ENCODE measurements at places on chromosomes 1 and 21.

DNA sequence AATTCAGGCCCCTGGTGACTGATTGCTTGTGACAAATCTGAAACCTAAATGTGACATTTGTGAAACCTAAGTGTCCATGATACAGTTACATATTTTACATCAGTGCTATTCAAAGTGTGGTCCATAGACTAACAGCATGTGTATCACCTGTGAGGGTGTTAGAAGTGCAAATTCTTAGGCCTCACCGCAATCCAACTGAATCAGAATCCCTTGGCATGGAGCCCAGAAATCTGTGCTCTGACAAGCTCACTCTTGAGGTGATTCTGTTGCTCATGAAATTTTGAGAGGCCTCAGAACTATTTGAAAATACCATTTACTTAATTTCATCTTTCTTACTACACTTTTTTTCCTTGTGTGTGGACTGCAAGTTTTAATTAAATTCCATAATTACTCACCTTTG lies 587.9 kb downstream of the ADGRL2 start:
- peak; percentile 57 for DNase-seq

DNA sequence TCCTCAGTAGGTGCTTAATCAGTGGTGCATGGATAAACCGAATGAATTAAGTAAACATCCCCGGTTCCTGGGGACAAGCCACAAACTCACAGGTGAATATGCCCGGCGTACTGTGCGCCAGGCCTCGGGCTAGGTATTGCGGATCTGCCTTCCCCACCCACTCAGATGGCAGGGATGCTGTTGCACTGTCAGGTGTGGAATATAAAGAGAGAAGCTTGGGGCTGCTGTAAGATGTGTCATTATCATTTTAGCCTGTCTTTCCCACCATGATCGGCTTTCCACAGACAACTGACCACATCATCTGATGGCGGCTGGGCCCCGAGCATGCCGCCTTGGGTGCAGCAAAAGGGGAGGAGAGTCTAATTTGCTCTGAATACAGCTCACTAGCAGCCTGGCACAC lies 45.4 kb upstream of the LRP8 start:
- DNase-seq: no peak

DNA sequence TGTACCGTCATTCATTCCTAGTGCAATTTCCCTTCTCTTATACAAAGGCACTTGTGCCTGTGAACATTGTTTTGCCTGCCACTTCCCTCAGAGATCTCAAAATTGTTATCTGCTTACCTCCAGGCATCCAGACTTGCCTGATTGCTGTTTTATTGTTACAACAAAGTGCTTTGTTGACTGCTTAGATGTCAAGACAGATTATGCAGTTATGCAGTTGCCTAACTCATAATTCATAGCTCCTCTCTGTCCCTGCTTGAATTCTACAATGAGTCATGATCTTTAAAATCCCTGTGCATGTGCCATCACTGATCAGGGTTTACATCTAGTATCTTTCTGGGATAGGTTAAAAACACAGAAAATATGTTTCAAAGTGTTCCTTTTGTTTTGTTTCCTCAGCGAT lies 24.5 kb downstream of the CXADR start:
- no peak for DNase-seq

- no peak for DNase-seq
These were observed 20.5 kb downstream of the TEX38 start for GRCh38 chr1:46691997-46692790.

DNA sequence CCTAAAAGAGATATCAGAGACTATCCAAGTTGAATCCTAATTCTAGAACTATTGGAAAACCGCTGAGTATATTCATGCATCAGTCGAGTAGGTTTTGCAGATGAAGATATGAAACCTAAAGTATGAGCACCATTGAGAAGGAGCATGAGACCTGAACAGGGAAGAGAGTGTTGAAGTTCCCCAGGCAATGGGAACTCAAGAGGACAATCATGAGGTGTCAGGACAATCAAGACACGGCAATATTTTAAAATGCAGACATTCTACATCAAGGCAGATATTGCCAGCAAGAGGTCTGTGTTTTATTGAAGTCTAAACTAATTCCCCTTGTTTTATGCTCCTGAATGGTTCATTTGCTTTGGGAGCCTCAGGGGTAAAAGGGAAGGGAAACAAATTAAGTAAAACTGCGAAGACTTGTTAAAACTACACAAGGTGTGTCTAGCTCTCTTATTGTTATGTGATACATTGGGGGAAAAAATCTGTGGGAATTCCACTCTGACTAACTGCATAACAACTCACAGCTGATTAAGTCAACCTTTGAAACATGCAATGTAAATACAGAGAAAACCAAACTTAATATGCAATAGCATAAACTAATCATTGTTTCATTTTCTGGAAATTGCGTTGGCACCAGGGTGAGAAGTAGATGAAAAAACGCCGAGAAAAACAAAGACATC lies 347.9 kb upstream of the ADGRL2 start:
- no peak for DNase-seq

DNA sequence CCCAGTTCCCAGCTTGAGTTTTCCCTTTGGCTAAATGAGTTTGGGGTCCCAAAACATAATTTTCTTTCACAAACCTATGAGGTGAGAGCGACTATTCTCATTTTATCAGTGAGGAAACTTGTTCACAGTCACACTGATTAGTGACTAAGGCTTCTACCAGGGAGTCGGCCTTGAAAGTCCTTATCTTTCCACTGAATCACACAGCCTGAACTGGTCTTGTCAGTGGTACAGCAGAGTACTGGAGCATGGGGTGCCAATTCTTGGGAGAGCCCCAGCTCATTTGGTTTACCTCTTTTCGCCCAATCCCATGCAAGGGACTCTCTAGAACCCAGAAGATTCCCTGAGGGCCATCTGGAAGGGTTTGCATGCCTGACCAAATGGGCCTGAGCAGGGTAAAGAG lies 16.9 kb downstream of the HSD3B2 start:
- no peak for DNase-seq

- no peak for DNase-seq
These were observed 22.1 kb downstream of the AHDC1 start for GRCh38 chr1:27581823-27582243.

GRCh38 chr21:41731081-41731480 lies 35.8 kb downstream of the RIPK4 start:
- DNase-seq: no peak

GRCh38 chr1:199151634-199152425 lies 513.0 kb downstream of the PTPRC start:
- DNase-seq: no peak

DNA sequence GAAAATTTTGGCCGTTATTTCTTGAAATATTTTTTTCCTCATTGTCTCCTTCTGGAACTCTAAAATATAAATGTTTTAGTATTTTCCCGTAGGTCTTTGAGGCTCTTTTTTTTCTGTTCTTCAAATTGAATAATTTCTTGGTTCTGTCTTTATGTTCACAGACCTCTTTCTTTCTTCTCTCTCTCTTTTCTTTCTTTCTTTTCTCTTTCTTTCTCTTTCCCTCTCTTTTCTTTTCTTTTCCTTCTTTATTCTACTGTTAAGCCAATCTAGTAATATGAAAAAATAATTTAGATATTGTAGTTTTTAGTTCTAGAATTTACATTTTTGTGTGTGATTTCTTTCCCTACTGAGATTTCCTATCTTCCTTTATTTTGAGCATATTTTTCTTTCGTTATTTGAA lies 30.1 kb downstream of the CLIC4 start:
- DNase-seq: no peak

DNA sequence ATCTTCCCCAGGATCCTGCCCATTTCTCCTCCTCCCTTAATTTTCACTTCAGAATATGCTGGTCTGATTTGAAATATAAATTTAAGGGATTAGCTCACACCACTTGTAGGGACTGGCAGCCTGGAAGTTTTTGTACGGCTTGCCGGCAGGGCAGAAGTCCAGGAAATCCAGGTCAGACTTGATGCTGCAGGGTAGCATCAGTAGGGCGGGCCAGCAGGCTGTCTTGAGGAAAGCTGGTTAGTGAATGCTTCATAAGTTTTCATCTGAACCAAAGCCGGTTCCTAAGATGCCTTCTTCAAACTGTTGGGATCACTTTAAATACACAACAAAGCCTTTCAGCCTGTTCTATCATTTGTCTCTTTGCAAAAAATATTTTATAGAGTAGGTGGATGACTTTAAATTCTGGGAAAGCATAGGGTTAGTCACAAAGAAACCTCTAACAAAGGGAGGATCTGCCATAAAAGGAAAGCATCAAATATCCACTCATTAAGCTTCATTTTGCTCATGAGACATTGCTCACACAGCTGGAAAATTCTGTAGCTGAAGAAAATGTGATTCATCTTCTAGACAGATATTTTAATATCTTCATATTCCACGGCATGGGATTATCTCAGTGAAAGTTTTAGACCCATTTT lies 90.7 kb upstream of the GFI1 start:
- DNase-seq: no peak

GRCh38 chr21:23218667-23219066 lies 2220.5 kb downstream of the NCAM2 start:
- DNase-seq: no peak

GRCh38 chr21:37849506-37850102 lies 66.7 kb downstream of the KCNJ6 start:
- DNase-seq: peak; percentile 60

DNA sequence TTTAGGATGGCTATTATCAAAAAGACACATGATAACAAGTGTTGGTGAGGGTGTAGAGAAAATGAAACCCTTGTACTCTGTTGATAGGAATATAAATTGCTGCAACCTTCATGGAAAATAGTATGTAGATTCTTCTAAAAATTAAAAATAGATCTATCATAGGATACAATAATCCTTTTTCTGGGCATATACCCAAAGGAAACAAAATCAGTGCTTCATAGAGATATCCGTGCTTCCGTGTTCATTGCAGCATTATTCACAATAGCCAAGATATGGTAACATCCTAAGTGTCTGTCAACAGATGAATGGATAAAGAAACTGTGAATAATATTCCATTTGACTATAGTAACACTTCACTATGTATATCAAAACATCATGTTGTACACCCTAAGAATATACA lies 106.7 kb downstream of the MIS18A start:
- DNase-seq: no peak

DNA sequence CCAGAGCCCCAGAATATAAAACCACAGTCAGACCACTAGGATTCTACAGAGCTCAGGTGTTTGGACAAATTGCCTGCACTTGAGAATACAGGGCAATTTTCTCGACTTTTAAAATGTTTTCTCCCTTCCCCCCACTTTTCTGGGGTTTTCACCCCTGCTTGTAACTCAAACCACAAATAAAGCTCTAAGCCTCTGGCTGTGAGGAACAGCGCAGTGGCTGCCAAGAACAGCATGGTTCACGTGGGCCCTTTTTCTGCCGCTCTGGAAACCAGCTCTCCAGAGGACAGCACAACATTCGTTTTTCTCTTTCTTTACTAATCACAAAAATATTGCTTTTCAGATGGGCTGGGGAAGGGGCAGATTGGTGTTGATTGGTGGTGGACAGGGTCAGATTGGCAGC lies 102.2 kb upstream of the JUN start:
- DNase-seq: no peak

DNA sequence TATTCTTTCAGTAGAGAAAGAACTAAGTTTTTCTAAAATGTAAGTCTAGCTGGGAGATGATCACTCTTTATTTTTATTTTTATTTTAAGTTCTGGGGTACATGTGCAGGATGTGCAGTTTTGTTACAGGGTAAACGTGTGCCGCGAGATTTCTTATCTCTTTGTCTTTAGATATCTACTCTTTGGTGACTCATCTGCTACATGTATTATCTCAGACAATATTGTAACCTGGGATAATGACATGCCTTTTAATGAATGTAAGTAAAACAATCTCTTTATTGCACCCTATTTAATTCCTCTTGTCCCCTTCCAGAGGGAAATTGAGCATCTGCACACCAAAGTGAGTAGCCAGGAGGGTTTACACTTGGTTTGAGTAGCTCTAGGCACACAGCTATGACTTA lies 9.4 kb downstream of the CR2 start:
- no peak for DNase-seq

DNA sequence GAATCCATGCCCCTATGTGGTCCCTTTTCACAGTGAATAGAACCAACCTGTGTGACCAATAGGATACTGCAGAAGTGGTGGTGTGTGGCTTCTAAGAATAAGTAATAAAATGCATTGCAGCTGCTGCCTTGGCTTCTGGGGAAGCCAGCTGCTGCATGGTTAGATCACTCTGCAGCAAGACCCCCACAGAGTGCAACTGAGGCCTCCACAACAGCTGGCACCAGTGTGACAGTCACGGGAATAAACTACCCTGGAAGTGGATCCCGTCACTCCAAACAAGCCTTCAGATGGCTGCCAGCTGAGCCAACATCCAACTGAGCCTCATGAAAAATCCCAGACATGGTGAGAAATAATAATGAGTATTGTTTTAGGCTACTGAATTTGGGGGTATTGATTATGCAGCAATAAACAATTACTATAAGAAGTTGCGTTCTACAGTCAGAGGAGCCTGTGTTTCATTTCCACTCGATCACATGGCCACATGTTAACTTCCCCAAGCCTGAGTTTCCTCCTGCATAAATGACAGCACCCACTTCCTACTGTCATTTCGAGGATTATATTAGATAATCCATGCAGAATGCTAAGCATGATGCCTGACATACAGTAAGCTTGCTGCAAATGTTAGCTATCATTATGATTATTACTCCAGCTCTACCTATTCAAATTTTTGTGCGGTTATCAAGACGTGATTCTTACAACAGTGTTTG lies 20.8 kb upstream of the COG2 start:
- no peak for DNase-seq

DNA sequence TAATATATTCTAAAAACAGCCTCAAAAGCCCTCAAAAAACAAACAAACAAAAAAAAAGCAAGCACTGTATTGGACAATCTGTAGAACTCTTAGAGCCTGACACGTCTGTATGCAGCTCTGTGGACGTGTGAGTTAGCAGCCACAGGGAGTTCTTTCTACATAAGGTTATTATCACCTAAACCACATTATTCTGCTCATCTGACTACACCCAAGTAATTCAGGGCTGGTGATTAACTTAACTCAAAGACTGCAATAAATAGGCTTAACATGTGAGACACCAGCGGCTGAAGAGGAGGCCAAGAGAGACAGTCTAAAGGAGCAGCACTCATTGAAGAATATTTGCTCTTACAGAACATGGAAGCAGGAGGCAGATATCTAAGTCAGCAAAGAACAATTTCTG lies 316.0 kb downstream of the VAV3 start:
- no peak for DNase-seq

- no peak for DNase-seq
These were observed 810.2 kb upstream of the ADAMTS5 start for GRCh38 chr21:27776925-27777553.

- no peak for DNase-seq
These were observed 229.6 kb upstream of the KIAA0040 start for GRCh38 chr1:175422156-175422555.

GRCh38 chr1:21896652-21897532 lies 40.2 kb downstream of the HSPG2 start:
- DNase-seq: no peak
